ENCODE measurements at places on chromosomes 1 and 21.
A peak's percentile ranks its signal among the peaks of the same experiment; 100 is the strongest.

DNA sequence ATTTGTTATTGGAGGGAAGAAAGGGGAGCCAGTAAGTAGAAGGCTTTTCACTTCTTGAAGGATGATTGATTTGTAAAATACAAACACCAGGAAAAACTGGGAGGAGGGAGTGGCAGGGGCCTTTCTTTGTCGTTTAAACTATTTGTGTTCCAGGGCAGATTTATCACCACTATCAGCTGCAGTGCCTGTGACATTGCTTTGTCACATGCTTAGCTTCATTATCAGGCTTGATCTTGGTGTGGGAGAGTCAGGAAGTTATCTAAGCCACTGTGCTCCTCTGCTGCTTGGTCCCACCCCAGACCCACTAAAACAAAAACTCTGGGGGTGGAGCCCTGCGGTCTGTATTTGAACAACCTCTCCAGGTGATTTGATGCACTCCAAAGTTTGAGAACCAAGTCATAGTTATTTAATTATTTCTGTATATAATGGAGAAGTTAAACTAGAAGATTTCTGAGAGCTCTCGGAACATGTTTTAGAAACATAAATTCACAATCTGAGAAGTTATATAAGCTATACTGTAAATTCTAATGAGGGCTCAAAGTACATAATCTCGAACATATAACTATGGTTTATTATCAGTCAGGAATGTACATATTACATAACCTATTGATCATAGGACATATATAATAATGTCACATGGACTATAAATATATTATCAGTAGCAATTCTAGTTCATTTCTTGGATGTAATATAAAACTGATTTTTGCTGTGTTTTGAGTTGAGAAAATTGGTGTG, 87.9 kb downstream of the CDC14A start:
- peak; percentile 58 for DNase-seq

- DNase-seq = no peak
These were observed 17.1 kb downstream of the ZNF362 start for GRCh38 chr1:33273406-33273805.

GRCh38 chr1:156489166-156489934, 11.2 kb downstream of the MEF2D start:
- DNase-seq = no peak

- no peak for DNase-seq
These were observed 30.5 kb upstream of the WNT2B start for GRCh38 chr1:112478314-112478713.

- DNase-seq = no peak
These were observed 25.2 kb downstream of the FHAD1 start for GRCh38 chr1:15272009-15272781.

DNA sequence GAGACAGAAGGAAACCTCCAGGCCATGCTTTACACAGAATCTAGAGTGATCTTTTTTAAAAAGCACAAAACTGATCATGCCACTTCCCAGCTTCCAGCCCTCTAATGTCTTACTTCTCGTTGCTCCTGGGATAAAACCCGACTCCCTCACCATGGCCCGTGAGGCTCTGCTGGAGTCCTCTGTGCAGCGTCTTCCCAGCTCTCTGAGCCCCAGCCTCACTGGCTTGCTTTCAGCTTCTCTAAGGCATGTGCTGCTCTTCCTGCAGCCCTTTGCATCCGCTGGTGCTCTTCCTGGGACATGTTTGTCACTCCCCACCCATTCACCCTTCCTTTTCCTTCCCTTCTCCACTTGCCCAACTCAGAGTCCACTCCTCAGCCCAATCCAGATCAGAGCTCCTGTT, 184.1 kb downstream of the AK5 start:
- DNase-seq = no peak
